ENCODE measurements at places on chromosomes 13 and 19. TPM values are rescaled to one million over a fixed set of nuclear protein-coding genes. Genes with fewer than 3 reads are reported as not detected.

The PALM gene
- total RNA-seq: 23.6 TPM

The EPS8L1 gene
- 3.0 TPM for total RNA-seq

The ZNF71 gene
- 9.1 TPM for total RNA-seq

The SIGLECL1 gene
- not detected for total RNA-seq

The PPP1R12C gene
- total RNA-seq: 24.8 TPM

The ZNF724 gene
- total RNA-seq: 12.1 TPM

The ADGRE3 gene
- total RNA-seq: 0.16 TPM

The FUT1 gene
- total RNA-seq: 1.6 TPM

The RNF113B gene
- not detected for total RNA-seq

The INSR gene
- 38.6 TPM for total RNA-seq

The CDKN2D gene
- total RNA-seq: 6.2 TPM

The PRR19 gene
- not detected for total RNA-seq

The ZNF846 gene
- 73.6 TPM for total RNA-seq

The POMP gene
- total RNA-seq: 49.6 TPM

The C1QTNF9 gene
- total RNA-seq: 1.3 TPM

The CPB2 gene
- not detected for total RNA-seq

The KASH5 gene
- not detected for total RNA-seq

The PLPPR3 gene
- 2.1 TPM for total RNA-seq

The CEACAM21 gene
- total RNA-seq: 2.1 TPM

The CGB3 gene
- not detected for total RNA-seq

The SELENOV gene
- total RNA-seq: 0.37 TPM

The PRX gene
- 3.2 TPM for total RNA-seq

The LYPD3 gene
- 2.8 TPM for total RNA-seq

The ZNF221 gene
- total RNA-seq: 14.6 TPM

The ZNF93 gene
- 23.1 TPM for total RNA-seq

The CCDC8 gene
- 42.6 TPM for total RNA-seq

The BEST2 gene
- not detected for total RNA-seq

The UHRF1 gene
- total RNA-seq: 8.5 TPM

The ZNF558 gene
- 36.0 TPM for total RNA-seq

The UNC13A gene
- 0.48 TPM for total RNA-seq

The GJA3 gene
- total RNA-seq: 0.21 TPM

The SPACA7 gene
- not detected for total RNA-seq

The COX6B2 gene
- not detected for total RNA-seq

The CGB5 gene
- total RNA-seq: not detected

The KIR2DL4 gene
- total RNA-seq: not detected

The NEK5 gene
- 1.4 TPM for total RNA-seq

The CGB8 gene
- total RNA-seq: not detected

The TTC9B gene
- total RNA-seq: 0.21 TPM

The HS6ST3 gene
- total RNA-seq: 1.4 TPM

The RXFP2 gene
- not detected for total RNA-seq

The PGLYRP2 gene
- not detected for total RNA-seq

The VSTM1 gene
- not detected for total RNA-seq

The ETV2 gene
- total RNA-seq: 0.32 TPM

The OR10H1 gene
- total RNA-seq: 0.05 TPM

The CAMSAP3 gene
- 0.90 TPM for total RNA-seq

The SMIM44 gene
- not detected for total RNA-seq

The RDH8 gene
- not detected for total RNA-seq

The SIGLEC5 gene
- 0.32 TPM for total RNA-seq

The ZNF414 gene
- total RNA-seq: 4.6 TPM
